Activated CD4-positive, CD25-positive, alpha-beta regulatory T cell treated with anti-CD3 and anti-CD28 coated beads, Interleukin-2, amount 50 U/mL, for 24 hours (primary cell): ENCODE measurements at places on chromosomes 4 and X.

- ATAC-seq = no peak
Observed at GRCh38 chrX:74085642-74086236, 218.2 kb upstream of the ZCCHC13 start.

DNA sequence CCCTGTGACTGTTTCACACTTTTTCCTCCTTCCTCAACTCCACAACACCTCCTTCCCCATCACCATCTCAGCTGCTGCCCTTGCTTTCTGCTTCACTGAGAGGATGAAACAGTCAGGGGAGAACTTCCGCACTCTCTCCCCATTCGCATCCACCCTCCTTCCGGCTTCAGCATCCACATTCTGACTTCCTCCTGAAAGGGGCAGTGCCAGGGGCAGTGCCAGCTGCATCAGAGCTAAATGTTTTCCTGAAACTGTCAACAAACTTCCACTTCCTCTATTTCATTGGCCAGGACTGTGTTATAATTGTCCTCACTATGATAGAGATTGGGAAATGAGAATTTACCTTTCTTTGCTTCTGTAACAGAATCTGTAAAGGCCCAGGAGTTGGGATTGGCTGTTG, 18.2 kb upstream of the RASL11B start:
- no peak for ATAC-seq

DNA sequence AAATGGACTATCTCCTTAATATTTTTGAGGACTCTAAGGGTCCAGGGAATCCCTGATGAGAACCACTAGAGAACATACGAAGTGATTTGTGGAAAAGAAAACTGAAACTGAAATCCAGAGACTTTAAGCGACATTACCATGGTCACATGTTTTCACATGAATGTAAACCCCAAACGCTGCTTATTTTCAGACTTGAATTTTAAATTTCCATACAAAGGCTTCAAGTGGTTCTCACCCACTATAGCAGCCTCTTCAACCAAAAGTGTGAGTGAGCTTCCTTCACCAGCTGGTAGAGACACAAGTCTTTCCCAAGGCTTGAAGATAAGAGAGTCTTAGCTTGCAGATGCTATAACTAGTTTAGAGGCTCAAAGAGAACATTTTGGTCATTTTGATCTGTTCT, 232.7 kb downstream of the MGST2 start:
- no peak for ATAC-seq

DNA sequence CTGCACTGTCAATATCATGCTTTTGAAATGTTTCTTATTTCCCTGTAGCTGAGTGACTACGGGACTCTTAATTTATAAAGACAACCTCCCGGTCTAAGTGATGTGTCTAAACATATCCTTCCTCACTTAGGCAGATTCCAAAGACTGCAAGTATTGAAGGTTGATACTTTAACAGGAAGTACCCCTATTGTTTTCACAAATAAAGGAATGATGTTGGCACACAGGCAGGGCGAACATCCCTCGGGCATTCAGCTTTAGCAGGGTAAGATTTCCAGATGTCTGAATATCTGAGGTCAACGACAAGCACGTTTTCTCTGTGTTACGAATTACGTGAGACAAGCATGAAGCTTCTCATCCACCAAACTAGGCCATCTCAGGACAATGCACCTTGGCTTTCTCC, 638.0 kb upstream of the FRG1 start:
- no peak for ATAC-seq

- ATAC-seq = no peak
Observed at GRCh38 chrX:109856974-109857373, 123.9 kb upstream of the ACSL4 start.

DNA sequence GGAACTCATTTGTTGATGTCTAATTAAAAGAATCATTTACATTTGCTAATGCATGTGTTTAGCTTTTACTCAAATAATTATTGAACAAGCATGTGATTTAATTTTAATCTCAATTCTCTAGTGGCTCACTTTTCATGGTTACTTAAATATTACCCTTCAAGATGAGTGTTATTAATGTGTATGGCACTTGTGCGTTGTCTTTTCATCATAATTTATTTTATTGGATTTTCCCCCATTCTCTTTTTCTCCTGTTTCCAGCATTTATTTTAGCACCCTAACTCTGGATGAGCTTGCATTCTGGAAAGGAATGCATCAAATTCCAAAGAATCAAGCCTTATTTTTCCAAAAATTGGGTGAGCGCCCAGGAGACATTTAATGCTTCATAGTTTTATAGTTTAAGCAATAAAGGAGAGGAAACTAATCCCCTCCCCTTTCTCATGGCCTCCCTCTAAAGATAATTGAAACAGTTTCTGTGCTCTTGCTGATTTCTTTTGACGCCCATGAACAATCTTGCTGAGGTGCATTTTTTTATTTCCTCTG, 191.1 kb upstream of the FAT4 start:
- no peak for ATAC-seq

DNA sequence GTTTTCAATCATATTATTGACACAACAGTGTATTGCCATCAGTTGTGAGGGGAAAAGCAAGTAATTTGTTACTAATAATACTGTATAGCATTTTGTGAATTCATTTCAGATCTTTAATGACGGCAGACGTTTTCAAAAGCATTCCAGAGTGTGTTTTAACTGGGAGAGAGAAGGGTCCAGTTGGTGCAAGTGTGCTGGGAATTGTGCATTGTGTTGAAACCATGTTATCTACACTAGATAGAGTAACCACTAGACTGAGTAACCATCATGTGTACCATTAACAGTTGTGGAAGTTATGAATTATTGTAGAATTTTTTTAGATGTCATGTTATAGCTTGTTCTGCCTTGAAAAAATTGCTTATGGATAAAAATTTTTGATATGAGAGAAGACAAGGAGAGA, 104.5 kb upstream of the VEGFC start:
- ATAC-seq = no peak

DNA sequence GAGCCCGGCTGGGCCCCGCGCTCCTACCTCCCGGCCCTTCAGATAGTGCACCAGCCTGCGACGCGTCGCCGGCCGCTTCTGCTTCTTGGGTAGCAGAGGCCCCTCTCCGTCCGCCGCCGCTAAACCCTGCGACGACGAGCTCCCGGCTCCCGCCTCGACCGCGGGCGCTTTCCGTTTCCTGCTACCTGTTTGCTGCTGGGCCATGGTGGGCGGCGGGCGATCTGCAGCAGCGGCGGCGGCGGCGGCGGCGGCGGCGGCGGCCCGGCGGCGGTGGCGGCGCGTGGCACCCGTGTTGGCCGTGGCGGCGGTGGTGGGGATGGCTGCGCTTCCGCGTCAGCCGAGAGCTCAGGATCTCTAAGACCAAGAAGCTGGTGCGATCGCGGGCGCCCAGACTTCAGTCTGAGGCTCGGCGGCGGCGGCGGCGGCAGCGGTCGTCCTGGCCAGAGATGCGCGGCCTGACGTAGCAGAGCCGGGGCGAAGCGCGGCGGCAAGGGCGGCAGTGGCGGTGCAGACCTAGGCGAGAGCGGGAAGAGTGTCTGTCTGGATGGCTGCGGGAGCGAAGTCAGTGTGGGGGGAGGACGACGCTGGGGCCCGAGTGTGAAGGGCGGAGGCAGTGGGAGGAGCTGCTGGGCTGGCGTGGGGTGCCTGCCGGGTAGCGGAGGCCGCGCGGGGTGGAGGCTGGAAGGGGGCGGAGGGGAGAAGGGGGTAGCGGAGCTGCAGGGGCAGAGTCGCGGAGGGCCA, at the start of gene DCAF12L2:
Gene DCAF12L2, minus strand, starts transcription at position 569 of the 741 bp plus-strand sequence. Its CDS starts 365 bp downstream, at position 204.
- ATAC-seq = no peak

- ATAC-seq = no peak
Observed at GRCh38 chrX:12567857-12568256, 223.4 kb upstream of the PRPS2 start.

DNA sequence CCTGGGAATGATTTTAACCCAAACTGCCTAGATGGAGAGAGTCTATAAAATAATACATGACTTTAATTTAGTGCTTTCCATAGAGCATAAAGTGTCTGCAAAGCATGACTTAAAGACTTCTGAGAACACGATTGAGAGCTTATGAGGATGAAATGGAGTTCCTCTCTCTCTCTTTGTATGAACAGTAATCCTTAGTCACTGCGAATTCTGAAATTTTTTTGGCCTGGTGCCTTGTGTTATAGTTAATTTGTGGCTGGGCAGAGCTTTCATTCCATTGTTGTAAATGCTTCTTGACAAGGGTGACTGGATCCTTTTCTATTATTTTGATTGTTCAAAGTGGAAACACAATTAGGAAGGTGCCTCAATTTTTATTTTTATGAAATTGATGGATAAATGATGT, 179.5 kb downstream of the CEP135 start:
- ATAC-seq = no peak

DNA sequence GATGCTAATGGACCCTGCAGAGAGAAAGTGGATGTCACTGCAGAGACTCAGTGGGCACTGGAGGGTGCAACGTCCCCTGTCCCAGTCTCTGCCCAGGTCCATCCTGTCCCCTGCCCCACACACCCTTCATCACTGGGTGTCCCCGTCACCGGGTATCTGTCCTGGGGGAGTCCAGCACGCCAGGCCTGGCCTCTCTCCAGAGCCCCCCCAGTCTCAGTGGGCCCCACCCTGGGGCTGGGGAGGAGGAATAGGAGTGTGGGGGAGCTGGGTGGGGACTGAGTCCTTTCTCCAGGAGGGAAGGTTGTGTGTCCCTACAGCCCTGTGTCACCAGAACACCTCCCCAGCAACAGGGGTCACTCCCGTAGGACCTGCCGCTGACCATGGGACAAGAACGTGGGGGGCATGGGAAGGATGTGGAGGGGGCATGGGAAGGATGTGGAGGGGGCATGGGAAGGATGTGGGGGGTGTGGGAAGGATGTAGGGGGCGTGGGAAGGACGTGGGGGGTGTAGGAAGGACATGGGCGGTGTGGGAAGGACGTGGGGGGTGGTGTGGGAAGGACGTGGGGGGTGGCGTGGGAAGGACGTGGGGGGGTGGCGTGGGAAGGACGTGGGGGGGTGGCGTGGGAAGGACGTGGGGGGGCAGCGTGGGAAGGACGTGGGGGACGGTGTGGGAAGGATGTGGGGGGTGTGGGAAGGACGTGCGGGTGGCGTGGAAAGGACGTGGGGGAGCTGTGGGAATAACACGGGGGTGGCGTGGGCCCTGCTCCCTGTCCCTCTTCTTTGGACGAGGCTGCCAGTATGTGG, 21.0 kb upstream of the SPON2 start:
- ATAC-seq = no peak
